Chondrocyte (in vitro differentiated cells): ENCODE measurements at places on chromosomes 3 and 15. TPM values are rescaled to one million over a fixed set of nuclear protein-coding genes. Genes with fewer than 3 reads are reported as not detected.
A peak's percentile ranks its signal among the peaks of the same experiment; 100 is the strongest.

DNA sequence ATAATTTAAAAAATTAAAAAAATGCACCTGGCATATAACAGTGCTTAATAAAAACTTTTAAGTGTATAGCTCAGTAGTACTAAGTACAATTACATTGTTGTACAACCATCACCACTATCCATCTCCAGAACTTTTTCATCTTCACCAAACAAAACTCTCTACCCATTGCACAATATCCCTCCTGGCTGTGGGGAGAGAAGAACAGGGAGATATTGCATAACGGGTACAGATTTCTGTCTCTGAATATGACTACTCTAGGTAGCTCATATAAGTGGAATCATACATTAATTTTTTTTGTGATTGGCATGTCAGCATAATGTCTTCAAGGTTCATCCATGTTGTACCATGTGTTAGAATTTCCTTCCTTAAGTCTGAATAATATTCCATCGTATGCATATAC, 91.0 kb upstream of the PLAAT1 start:
- no peak for DNase-seq

DNA sequence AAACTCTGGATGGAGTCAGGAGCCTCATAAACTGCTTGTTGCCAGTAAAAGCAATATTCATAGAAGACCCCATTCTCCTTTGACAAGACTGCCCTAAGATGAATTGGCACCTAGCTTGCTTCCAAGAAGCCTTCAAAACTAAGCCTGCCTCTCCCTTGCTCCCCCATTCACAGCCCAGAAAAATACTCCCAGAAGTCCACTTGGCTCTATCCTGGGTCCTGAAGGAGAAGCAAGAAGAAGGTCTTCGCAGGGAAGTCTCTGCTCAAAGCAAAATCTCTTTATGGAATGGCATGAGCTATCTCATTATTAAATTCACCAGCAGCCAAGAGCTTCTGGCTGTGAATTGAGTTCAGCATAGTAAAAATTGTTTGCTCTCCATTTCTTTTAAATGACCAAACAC, 230.2 kb upstream of the ARRDC4 start:
- no peak for DNase-seq

- DNase-seq = peak; percentile 77
These were observed 165.6 kb downstream of the NSMCE3 start for GRCh38 chr15:29103824-29104565.

Gene FBXO40
- 0.08 TPM in 1 of 3 replicates, not detected in the others for total RNA-seq

GRCh38 chr3:133989936-133990702, 39.6 kb downstream of the SLCO2A1 start:
- no peak for DNase-seq
